ENCODE measurements at places on chromosomes 6 and 20.

- DNase-seq = no peak
These were observed 28.4 kb upstream of the CD93 start for GRCh38 chr20:23114448-23115082.

DNA sequence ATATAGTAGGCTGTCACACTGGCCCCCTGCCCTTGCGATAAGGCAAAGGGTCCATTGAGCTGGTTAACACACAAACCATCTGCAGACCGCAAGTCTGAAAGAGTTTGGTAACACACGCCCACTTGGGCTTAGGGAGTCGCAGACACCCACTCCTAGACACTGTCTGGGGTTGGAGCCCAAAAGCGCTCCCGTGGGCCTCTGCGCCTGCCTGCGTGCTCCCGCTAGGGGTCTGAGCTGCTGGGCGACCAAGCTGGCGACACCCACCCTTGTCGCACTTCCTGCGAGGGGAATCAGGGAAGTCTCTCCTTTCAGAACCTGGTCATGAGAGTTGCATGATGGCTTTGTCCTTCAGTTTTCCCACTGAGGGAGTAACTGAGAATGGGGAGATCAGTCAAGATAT, 653.0 kb downstream of the HTR1B start:
- DNase-seq = no peak

DNA sequence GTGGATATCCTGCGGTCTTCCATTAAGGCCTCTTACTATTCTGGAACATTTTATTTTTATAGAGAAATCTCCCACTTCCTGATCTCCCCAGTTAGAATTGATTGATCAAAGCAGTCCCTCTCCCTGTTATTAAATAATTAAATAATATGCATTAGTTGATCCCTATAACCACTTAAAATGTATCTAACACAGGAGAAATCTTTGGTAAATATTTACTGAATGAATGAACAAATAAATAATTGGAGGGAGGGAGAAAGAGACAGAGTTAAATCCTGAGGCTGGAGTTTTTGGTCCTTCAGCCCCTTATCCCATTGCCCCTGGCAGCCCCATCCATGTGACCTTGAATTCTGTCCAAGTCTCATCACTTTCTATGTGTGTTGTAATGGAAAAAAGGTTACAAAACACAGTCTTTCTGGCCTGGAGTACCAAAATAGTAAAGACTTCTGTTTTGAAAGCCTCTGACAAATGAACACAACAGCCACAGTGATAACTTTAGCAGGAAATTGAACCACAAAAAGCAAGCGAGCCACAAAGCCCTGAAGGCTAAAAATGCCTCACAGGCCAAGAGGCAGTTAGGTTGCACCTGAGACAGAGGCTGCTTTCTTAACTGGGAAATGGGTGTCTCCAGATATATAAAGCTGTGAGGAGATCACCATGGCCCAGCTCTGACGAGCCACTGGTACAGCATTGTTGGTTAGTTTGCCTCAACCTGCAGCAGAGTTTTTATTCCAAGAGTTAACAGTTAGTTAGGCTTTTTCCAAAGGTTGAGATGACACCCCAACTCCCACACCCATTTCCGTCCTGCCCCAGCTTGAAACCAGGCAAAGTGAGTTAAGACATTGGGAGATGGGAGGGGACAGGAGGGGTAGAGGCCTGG, 11.3 kb downstream of the NT5E start:
- DNase-seq = peak; percentile 14

DNA sequence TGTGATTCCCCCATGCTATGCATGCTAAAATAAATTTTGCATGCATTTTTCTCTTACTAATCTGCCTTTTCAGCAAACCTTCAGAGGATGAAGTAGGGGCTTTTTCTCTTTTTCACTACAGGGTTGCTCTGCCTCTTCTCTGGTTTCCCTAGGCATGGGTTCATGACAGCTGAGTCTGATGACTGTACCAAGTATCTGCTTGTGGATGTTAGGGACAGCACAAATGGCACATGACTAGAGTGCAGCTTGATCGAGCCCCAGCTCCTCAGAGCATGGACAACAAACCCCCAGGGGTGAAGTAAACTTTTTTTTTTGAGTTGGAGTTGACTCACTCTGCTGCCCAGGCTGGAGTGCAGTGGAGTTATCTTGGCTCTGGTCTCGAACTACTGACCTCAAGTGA, 57.1 kb upstream of the GCM1 start:
- DNase-seq = no peak

- DNase-seq = no peak
These were observed 40.3 kb upstream of the ARMC2 start for GRCh38 chr6:108807928-108808327.

- no peak for DNase-seq
These were observed 19.5 kb downstream of the CMTR1 start for GRCh38 chr6:37452522-37452921.

- no peak for DNase-seq
These were observed 312.6 kb downstream of the ALDH8A1 start for GRCh38 chr6:134637282-134637681.

DNA sequence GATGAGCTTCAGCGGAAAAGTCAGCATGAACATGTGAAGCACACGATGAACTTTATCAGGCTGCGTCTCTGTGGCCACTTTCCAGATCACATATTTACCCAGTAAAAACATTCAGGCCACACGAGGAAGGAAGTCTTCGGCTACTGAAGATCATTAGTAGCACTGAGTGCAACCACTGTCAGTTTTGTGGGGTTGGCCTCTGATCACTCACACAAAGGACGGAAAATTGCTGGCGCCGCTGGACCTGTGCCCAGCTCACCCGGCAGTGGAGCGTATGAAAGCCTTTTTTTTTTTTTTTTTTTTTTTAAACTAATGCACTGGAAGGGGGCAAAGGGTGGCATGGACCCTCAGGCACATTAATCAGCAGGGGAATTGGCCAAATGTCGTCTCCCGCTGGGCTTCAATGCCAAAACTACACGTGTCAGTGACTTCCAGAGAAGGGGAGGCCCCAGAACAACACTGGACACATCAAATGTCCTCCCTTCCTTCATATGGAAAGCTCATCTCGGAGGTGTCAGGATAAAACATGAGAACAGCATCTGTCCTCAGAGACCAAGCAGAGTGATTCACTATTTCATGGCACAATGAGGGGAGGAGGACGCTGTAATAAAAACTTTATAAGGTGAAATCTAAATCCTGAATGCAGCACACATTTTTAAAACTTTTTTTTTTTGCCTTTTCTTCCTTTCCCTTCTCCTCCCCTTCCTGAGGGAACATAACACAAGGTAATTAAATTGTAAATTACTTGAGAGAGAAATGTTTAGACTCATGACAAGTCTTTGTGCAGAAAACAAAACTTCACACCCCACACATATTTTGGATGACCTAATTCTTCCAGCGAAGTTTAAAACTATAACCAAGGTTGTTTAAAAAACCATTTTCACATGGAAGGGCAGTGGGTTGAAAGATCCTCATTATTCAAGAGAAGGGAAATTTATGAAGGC, 223.4 kb downstream of the FOXC1 start:
- DNase-seq = no peak

All from central memory CD4-positive, alpha-beta T cell (primary cell).